A549 treated with RU486 at 1 μM for 4 hours (cell line): ENCODE measurements at places on chromosomes 12 and 14. TPM values are rescaled to one million over a fixed set of nuclear protein-coding genes. Genes with fewer than 3 reads are reported as not detected.

The TAS2R20 gene
- 0.07 to 0.09 TPM in 2 of 5 replicates, not detected in the others for total RNA-seq

The NPAS3 gene
- total RNA-seq: not detected in 5 replicates

The GLS2 gene
- total RNA-seq: 0.09 to 0.76 TPM (median 0.16 TPM) in 5 replicates

The CLEC1B gene
- total RNA-seq: not detected in 5 replicates

The IAPP gene
- total RNA-seq: not detected in 5 replicates

The FITM1 gene
- total RNA-seq: 0.17 to 0.31 TPM in 2 of 5 replicates, not detected in the others

The SLC17A8 gene
- 0.02 TPM in 1 of 5 replicates, not detected in the others for total RNA-seq

The PRH2 gene
- total RNA-seq: not detected in 5 replicates

The TSHR gene
- total RNA-seq: not detected in 5 replicates

The GUCY2C gene
- total RNA-seq: 0.08 TPM in 1 of 5 replicates, not detected in the others

The RFLNA gene
- 0.06 to 0.08 TPM in 2 of 5 replicates, not detected in the others for total RNA-seq

The HCAR1 gene
- total RNA-seq: 0.03 to 0.09 TPM (median 0.07 TPM) in 5 replicates

The TAC3 gene
- total RNA-seq: 0.20 TPM in 1 of 5 replicates, not detected in the others

The DEGS2 gene
- 0.95 to 1.7 TPM (median 1.3 TPM) in 5 replicates for total RNA-seq

The LRTM2 gene
- total RNA-seq: not detected in 5 replicates

The C12orf50 gene
- total RNA-seq: 0.06 TPM in 1 of 5 replicates, not detected in the others

The ESRRB gene
- 0.14 to 0.38 TPM (median 0.20 TPM) in 5 replicates for total RNA-seq

The MFAP5 gene
- total RNA-seq: 0.17 to 0.36 TPM (median 0.26 TPM) in 3 of 5 replicates, not detected in the others

The VRK1 gene
- 25.0 to 53.0 TPM (median 26.6 TPM) in 5 replicates for total RNA-seq

The ADAM21 gene
- total RNA-seq: 0.07 TPM in 1 of 5 replicates, not detected in the others

The ELK3 gene
- 39.6 to 62.0 TPM (median 58.0 TPM) in 5 replicates for total RNA-seq

The CPNE6 gene
- total RNA-seq: not detected in 5 replicates

The TPH2 gene
- not detected in 5 replicates for total RNA-seq

The CLMN gene
- 4.4 to 5.9 TPM (median 4.8 TPM) in 5 replicates for total RNA-seq

The SERPINA1 gene
- total RNA-seq: 0.45 to 3.1 TPM (median 0.61 TPM) in 5 replicates

The DDX23 gene
- 80.3 to 88.0 TPM (median 82.8 TPM) in 5 replicates for total RNA-seq

The EIF2B2 gene
- total RNA-seq: 74.4 to 95.7 TPM (median 76.6 TPM) in 5 replicates

The PTCSC3 gene
- not detected in 5 replicates for total RNA-seq

The SLC24A4 gene
- total RNA-seq: 0.08 to 0.35 TPM (median 0.11 TPM) in 5 replicates

The UNC79 gene
- 0.02 to 0.03 TPM in 2 of 5 replicates, not detected in the others for total RNA-seq

The TSPAN19 gene
- 0.18 TPM in 1 of 5 replicates, not detected in the others for total RNA-seq
